ENCODE measurements at places on chromosomes 4 and X.
A peak's percentile ranks its signal among the peaks of the same experiment; 100 is the strongest.

- DNase-seq: no peak
Observed at GRCh38 chr4:2537011-2537830, 774 bp downstream of the FAM193A start.

- DNase-seq: no peak
Observed at GRCh38 chr4:166723532-166724140, 510.7 kb downstream of the SPOCK3 start.

DNA sequence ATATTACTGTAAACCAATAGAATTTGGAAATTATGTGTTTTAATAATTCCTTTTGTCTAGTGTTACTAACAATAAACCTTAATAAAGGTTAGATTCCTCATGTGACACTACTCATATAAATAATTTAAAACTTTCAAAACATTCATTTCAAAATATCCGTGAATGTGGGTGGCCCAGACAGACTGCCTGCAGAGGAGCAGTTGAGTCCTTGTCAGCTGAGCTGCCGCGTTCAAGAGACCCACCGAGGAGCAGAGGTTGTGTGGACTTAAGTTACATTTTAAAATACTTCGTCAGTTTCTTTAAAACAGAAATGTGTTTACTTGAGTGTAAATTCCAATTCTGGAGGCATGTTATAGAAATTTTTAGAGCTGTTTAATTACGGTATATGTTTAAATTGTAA, 64.2 kb upstream of the HGFAC start:
- no peak for DNase-seq

DNA sequence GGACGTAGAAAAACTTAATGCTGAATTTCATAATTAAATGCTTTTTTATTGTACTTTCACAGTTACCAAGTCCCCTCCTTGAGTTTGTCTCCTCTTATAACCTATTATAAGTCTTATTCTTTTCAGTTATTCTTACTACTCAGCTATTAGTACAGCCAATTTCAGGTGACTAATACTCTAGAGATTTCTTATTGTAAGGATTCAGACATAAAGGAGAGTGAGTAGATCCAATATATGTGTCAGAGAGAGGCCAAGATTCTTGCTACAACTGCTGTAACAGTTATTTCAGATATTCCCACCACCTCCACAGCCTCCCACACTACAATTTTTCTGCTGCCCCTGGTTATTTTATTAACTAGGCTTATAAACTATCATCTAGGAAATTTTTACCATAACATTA, 274.5 kb downstream of the GPAT3 start:
- no peak for DNase-seq

DNA sequence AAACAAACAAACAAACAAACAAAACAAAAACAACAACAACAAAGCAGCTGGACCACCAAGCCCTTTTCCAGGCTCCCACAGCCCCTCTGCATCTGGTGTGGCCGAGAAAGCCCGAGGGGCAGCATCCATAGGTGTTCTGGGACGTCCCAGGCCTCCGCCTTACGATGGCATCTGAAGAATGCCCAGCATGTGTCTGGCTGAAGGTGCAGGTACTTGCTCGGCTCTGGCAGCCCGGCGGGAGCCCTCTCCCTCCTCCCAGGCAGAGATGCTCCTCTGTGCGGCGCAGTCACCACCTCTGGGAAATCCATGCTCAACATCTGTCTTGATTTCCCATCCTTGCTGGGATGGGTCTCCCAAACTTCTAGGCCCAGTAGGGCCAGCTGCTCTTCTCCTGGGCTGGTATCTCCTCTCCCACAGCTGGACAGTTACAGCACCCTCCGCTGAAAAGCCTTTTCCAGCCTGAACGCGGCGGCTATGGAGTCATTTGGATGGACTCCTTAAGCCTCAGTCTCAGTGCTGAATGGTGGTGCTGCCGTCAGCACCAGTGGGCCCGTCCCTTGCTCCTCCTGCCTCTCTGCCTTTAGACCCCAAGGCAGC, 4.3 kb downstream of the PSAPL1 start:
- no peak for DNase-seq

DNA sequence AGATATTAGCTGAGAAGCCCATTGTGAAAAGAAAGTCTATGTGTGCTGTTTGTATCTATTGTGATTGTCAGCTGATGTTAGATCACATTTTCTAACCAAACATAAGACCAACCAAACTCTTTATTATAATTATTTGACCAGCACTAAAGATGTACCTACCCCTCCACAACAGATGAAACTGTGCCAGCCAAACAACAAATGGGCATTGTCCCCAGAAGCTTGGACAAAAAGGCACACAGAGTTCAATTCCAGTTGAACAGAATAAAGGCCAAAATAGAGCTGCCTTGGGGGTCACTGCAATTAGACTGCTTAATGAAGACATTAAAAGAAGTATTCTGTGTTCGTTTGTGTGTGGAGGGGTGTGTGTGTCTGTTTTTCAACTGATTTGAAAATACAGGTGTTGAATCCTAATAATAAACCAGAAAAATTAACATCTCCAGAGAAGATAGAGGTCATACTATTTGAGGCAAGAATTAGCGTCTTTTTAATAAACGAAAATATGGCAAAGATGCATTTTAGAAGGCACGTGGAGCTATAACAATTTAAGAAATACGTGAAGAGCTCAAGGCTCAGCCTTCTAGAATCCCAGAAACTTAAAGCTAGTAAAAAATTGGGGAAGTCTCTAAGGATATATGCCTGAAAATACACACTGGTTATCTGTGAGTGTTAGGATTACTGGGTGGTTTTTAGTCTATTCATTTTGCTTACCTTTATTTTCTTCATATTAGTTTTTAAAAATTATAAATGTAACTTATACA, 2.2 kb downstream of the SPP1 start:
- no peak for DNase-seq

DNA sequence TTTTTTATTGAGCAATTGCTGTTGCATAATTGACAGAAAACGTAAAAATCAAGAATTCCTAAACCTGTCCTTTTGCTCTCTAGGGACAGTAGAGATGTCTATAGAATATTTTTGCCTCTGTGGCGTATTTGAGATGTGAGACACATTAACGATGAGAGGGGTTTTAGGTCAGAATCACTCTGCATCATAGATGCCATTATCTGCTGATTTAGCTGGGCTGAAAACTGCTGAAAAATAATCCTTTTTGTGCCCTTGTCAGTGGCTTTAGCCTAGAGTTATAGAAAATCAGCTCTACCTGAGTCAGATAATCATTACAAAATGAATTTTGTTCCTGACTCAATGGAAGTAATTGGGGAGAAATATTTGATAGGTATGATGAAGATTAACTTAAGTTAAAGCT, 767.8 kb upstream of the TENM3 start:
- no peak for DNase-seq

- DNase-seq: no peak
Observed at GRCh38 chr4:76787898-76788297, 110.0 kb downstream of the SOWAHB start.

DNA sequence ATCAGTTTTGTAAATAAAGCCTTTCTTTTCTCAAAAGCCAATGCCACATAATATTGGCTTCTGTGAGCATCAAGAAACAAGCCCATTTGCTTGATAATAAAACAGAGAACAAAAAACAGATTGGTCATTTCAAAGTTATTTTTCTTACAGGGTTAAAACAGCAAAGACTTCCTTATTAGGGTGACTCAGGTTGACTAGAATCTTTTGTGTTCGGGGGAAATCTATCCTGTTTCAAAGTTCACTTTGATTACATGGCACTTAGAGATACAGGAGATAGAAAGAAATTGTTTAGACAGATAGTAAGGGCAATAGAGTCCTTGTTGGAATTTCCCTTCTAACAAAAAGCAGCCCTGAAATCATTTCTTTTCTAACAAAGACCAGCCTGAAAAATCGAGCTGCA, 170.0 kb upstream of the GLRA2 start:
- no peak for DNase-seq

DNA sequence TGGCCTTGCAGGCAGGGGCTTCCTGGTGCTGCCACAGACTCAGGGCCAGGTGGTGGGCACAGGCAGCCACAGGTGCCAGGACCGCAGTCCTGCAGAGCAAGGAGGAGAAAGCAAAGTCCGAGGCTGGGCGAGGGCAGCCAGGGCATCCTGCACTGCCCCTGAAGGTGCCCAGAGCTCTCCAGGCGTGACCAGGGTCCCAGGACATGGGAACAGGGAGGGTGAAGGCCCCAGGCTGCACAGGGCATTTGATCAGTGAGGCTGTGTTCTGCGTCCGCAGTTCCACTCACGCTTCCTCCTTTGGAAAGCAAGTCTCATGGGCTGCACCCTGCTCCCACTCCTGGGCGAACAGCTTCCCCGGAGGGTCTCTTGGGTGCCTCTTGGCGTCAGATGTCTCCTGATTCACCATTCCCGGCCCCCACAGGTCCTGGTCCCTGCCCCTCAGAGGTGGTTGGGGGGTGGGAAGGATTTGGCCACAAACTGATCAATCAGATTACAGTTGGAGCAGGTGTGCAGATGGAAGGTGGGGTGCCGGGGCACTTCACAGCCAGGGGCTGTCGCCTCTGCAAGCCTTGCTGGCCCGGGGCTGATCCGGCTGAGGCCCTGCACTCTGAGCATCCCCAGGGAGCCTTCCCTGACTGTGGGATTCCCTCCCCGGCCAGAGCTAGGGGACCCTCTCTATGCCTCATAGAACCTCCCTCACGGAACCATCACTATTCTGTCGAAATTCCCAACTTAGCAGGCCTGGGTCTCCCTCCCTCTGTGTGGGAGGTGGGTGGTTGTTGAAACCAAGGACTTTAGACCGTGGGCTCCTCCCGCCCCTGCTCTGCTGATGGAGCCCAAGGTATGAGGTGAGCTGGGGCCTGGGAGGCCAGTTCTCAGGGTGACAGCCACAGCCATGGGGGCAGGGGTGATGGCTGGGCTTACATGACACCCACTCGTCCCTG, 3.3 kb downstream of the SH3TC1 start:
- DNase-seq: no peak

DNA sequence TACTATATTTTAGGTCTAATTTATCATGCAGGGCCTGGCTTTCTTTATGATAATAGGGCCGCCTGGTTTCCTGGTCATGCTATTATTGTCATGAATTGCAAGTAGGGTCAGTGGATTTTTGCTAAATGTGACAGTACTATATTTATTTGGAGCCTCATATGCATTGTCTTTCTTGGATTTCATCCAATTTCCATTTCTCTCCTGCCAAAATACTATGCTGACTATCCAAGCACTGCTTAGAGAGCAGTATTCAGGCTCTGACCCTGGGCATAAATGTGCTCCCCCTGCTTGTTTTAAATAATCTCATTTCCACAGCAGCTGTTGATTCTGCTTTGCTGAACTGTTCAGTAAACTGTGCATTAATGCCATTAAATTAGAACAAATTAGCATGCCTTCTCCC, 269.3 kb downstream of the GPM6A start:
- peak; percentile 5 for DNase-seq

- no peak for DNase-seq
Observed at GRCh38 chr4:146186596-146186995, 11.1 kb downstream of the LSM6 start.

DNA sequence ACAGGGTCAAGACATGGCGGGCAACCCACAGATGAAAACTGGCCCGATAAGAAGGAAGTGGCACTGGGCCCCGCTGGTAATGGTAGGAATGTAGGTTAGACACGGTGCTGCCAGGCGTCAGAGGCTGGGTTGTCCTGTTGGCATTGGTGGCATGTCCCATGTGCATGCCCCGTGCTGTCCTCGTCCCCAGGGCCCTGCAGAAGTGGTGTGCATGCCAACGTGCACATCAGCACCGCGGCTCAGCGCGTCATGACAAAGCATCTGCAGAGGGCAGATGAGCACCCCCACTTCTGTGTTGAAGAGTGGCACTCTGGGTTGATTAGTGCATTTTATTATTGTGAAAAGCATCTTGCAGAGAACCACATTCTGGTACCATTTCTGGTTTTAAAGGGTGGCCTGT, 35.6 kb downstream of the NELFA start:
- no peak for DNase-seq

- DNase-seq: no peak
Observed at GRCh38 chrX:72430405-72430968, 124.8 kb upstream of the CITED1 start.

DNA sequence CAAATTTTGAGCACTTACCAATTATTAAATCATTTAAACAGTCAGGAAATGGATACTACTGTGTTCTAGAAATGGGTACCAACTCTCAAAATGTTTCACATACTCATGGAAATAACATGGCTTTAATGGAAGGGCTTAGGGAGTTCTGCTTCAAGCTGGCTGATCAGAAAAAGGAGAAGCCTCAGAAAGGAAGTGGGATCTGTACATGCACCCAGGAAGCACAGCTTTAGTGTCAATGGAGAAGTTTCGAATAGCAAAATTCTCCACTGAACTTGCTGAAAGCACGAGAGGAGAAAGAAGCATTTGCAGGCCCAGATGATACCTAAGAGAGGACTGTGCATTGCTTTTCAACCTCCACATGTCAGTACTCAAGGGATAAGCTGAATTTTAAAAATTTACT, 11.1 kb upstream of the HS3ST1 start:
- DNase-seq: no peak

- DNase-seq: no peak
Observed at GRCh38 chrX:152960115-152960514, 33.8 kb downstream of the PNMA5 start.

GRCh38 chr4:182885738-182886077, 31.5 kb downstream of the DCTD start:
- no peak for DNase-seq

DNA sequence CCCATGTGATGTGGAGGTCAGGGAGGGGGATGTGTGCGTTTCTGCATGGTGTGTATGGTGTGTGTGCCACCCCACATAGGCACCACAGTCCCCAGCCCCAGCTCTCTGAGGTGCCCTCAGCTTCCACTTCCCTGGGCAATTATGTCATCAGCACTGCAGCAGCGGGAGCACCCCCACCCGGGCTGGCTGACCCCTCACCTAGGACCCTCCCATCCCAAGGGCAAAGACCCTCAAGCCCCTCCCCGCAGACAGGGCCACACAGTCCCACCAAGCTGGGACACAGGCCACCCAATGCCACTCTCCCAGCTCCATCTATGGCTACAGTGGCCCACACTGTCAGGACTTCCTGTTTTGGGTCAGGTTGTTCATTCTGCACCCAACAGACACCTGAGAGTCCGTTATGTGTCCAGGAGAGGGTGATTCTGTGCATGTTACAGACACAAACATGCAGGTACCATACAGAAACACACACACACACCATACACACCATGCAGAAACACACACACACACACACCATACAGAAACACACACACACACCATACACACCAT, 75.2 kb downstream of the JAKMIP1 start:
- DNase-seq: no peak

DNA sequence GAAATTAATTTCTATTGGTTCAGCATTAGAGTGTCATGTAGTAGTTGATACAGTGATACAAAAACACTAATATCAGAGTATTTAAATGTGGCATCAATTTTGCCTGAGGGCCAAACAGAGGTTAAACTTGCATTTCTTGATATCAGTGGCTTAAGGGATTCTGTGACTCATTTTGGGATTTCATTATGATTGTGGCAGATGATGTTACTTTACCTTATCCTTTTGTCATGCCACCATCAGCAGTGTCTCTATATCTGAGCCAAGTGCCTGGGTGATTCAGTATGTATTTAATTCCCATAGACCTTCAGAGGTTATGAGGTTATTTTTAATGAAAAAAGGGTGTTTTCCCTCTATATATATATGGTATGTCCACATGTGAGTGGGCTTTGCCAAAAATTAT, 582.9 kb downstream of the ADGRL3 start:
- no peak for DNase-seq

- DNase-seq: no peak
Observed at GRCh38 chrX:439241-439640, 52.5 kb upstream of the PPP2R3B start.

GRCh38 chrX:129632443-129632842, 22.3 kb downstream of the APLN start:
- no peak for DNase-seq

Data from cerebellar nuclear complex (tissue), 1 donor.